ENCODE measurements at places on chromosomes 5 and 9.

GRCh38 chr5:98464737-98465330 is 308.6 kb upstream of the RGMB start:
- no peak for DNase-seq

DNA sequence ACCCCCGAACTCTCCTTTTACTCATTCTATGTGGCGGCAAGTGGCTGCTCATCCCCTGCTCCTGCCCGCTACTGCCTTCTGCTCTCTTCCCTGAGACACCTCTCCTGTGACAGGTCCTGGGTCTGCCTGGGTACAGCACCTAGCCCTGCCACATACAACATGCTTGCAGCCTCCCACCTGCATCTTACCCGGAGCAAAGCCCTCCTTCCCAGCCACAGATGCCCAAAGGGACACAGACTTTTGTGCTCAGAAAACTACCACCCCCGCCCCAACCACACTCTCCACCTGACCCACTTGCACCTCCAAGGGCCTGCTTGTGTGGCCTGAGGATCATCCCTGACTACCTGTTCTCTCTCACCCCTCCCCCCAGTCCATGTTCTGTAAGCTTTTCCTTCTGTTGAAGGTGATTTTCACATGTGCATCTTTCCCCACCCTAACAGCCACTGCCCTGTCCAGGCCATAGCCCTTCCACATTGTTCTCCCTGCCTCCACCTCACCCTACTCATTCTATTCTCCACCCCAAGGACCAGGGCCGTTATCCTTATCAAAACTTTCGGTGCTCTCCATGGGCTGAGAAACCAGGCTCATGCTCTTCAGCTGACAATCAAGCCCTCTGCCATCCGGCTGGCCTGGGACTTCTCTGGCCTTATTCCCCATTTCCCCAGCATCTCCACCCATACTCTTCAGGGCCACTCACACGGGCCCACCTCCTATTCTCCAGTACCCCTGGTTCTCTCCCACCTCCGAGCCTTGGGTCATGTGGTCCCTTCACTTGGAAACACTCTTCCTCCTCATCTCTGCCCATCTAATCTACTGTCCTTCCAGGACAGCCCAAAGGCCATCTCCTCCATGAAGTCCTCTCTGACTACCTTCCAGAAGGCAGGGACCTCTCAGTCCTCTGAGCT is 46.4 kb upstream of the ALDH1B1 start:
- DNase-seq = no peak

DNA sequence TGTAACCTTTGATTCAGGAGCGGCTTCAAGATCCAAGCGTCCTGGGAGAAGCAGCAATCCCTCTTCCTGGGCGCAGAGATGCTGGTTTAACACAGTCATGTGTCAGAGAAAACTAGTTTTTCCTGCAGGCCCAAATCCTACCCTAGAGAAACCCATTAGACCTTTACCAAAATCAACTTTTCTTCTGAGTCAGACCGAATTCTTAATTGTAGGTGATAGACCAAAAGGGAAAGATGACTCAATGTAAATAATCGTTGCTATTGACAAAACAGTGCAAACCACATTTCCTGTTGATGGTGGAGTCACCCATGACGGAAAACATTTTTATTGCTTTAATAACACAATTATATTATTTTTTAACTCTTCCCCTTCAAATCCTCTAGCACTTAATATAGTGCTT is 40.1 kb downstream of the SLC1A1 start:
- DNase-seq = no peak

- no peak for DNase-seq
These were observed 31.4 kb downstream of the SRFBP1 start for GRCh38 chr5:121993191-121993590.

DNA sequence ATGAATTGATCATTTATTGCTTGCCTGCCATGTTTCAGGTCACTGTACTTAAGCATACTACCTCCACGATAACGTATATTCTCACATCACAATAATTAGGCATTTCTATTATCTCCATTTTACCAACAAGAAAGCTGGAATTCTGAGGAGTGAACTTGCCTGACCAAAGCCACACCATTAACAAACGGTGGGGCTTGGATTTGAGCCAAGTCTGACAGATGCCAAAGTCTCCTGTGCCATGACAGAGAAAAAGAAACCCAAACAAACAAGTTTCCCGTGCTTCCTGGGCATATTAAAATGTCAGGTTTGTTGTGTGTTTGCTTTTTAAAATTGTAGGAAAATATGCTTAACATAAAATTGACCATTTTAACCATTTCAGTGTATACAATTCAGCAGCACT is 40.8 kb upstream of the KCNV2 start:
- DNase-seq = no peak

GRCh38 chr9:14423815-14424261 is 109.9 kb upstream of the NFIB start:
- DNase-seq = no peak

DNA sequence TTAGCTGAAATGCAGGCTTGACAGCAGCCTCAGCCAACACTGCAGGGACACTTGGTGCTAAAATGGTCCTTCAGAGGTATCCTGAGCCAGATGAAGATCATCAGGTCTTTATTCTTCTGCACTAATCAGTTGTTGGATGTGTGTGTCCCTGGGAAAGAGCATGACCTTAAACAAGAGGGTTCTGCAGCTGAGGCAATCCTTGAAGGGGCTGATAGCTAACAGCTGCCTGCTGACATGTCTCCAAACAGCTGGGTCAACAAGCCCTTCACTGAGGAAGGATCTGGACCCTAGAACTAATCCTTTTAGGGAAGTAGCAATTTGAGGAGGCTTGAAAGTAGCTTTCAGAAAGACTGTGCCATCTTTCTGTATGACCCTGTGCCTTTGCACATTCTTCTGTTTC is 376.3 kb upstream of the ACTBL2 start:
- no peak for DNase-seq

DNA sequence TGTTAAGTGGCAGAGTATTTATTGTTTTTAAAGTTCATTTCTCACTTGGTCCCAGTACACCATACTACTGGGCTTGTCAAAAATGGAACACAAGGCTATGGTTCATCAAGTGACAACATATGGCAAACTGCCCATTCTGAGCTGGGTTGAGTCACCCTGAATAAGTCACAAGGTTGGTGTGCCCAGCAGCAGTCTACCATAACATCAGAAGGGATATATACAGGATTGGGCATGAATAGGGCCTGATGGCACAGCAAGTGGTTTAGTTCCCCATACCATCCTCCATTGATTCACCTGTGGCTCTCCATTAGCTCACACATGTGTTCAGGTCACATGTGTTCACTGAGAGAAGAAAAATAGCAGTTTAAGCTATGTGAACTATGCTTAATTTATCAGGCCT is 249.8 kb upstream of the PRDM9 start:
- DNase-seq = no peak

DNA sequence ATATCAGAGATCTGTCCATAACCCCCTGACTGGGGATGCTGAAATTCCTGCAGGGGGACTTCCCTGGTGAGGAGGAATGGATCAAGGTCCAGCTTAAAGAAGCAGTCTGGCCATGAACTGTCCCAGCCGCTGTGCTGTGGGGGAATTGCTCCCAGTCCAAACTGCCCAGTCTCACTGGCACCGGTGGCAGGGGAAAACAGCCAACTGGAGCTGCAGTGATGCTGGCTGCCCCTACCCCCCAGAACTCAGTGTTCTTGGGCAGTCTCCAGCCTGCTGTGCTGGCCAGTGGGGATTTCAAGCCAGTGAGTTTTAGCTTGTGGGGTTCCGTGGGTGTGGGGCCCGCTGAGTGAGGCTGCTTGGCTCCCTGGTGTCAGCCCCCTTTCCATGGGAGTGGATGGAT is 306.5 kb upstream of the RPS23 start:
- no peak for DNase-seq

- no peak for DNase-seq
These were observed 126.6 kb upstream of the HMHB1 start for GRCh38 chr5:143685246-143685815.

DNA sequence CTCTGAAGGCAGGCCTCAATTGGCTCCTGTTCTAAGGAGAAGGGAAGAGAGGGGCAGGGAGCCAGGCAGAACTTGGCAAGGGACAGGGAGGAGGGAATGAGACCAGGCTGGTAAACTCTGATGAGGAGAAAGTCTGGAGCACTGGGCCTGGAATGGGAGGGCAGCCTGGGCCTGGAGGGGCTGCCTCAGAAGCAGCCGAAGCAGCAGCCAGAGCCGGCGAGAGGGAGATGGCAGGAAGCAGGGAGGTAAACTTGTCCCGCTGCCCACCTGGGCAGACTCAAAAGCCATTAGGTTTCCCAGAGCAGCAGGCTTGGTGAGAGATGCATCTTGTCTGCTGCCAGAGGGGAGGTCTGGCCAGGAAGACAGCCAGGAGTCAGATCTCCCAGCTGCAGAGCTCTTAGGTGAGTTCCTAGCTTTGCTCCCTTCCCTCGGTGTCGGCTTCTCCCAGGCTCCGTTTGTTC is 37.0 kb upstream of the CRB2 start:
- no peak for DNase-seq

- no peak for DNase-seq
These were observed 3.1 kb downstream of the KCTD16 start for GRCh38 chr5:144173766-144174165.

DNA sequence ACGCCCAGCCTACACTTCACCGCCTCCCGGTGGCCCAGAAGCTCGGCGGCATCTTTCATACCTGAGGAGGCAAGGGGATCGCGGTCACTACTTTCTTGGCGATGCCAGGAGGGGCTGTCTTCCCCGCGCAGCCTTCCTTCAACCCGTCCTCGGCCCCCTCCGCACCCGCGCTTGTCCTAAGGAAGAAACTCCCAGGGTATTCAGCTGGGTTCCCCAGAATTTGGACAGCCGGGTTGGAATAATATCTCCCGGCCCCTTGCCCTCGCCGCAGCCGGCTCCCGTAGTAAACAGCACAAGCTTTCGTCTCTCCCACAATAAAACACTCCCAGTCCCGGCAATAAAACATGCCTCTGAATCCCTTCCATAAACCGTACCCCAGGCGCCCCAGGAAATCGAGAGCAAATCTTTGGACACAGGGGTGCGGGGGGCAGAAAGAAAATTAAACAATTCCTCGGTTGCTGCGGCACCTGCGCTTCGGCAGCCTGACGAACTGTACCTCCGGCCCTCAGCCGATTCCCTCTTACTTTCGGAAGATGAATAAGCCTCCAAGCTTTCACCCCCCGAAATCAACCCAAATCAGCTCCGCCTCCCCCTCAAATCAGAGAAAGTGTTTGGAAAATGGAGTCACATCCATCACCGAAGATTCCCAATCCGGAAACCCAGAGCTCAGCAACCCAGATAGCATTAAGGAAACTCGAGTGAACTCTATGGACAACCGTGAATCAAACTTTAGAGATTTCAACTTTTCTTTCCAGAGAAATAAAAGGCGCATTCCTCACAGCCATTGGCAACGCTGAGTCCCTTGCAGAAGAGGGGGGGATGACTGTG is 1.1 kb downstream of the OTP start:
- DNase-seq = no peak
